ENCODE measurements at places on chromosomes 12 and 14. TPM values are rescaled to one million over a fixed set of nuclear protein-coding genes. Genes with fewer than 3 reads are reported as not detected.

NKX2-1 gene
- not detected for total RNA-seq

CNTN1 gene
- total RNA-seq: 79.1 TPM

DNA sequence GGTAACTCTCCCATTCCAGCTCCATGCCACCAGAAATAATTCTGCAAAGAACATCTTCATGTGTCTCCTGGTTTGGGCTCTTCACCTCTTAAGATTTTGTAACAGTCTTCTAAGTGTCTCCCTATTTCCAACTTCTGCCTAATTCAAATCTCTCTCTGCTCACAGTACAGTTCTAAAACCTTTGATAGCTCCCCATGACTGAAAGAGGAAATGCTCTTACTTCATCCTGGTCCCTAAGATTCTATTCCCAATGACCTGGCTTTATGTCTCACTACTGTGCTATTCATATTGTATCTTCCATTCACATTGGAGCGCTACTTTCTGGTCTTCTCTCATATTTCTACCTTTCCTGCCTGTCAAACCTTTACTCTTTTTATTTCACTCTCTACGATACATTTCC, 1.6 kb downstream of the AMN1 start:
- DNase-seq: no peak

DNA sequence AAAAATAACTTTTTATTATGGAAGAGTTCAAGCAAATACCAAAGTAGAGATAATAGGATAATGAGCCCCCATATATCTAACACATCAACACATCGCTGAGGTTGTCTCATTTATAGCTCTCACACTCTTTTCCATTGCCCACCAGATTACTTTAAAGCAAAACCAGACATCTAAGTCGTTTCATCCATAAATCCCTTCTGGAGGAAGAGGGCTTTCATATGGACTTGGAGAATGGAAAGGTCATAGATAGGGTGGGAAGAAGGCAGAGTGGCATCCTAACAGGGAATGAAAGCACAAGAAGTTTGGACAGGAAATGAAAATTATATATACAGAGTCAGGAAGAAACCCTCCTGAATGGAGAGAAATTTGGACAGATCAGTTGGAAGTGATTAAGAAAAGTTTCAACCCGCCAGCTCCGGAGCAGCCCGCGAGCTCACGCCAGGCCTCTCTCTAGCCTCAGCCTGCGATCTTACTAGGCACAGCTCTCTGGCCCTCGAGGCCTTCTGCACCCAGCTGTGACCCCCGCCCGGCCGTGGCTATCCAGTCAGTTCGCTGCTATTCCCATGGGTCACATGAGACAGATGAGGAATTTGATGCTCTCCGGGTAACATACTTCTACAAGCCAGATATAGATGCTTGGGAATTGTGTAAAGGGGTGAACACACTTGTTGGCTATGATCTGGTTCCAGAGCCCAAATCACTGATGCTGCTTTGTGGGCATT, 48.4 kb upstream of the NID2 start:
- DNase-seq: no peak

- no peak for DNase-seq
Observed at GRCh38 chr12:121467638-121468498, 68.0 kb downstream of the RNF34 start.
